ENCODE measurements at places on chromosomes 11 and 22.

DNA sequence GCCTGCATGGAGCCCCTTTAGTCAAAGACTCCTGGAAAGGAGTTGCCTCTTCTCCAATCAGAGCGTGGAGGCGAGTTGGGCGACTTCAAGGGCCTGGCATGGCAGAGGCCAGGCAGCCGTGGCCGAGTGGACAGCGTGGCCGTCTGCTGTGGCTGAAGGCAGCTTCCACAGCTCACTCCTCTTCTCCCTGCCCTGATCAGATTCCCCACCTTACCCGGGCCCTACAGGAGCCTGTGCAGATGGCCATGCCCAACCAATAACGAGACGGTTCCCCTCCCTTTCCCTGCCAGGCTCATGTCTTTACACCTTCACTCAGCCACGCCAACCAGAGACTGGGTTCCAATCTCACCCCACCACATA is 20.0 kb upstream of the SLC22A12 start:
- no peak overlapping the region for H3K27ac ChIP-seq
- no peak overlapping the region for H3K4me3 ChIP-seq
- peaks cover 10% of the 10 kb centered on the region for H3K27me3 ChIP-seq
- DNase-seq, result no peak

DNA sequence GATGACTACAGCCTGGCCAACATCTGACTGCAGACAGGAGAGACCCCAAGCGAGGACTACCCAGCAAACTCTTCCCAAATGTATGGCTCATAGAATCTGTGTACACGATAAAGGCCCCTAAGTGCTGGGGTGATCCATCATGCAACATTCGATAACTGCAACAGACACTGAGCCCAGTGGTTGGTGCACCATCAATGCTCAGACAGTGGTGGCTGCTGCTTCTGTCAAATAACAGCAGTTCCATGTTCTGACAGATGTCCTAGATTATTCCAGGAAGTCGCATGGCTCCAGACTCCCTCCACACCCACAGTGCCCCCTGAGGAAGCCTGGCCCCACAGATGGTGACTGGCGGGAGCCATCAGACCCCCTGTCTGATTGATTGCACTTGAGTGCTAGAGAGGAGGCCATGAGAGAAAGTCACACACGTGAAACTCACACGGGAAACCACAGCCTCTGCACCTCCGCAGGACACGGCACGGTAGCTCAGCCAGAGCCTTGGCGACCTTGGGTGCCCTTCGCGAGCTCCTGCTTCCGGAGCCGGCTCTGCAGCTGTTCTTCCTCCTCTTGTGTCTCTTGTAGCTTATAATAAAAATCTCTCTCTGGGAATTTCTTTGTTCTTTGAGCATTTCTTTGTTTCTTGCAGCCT is 1155.9 kb downstream of the TBC1D22A start:
- no peak overlapping the region for H3K27ac ChIP-seq
- peak; percentile 10 for DNase-seq
- H3K36me3 ChIP-seq, result no peaks in the 10 kb centered on the region

DNA sequence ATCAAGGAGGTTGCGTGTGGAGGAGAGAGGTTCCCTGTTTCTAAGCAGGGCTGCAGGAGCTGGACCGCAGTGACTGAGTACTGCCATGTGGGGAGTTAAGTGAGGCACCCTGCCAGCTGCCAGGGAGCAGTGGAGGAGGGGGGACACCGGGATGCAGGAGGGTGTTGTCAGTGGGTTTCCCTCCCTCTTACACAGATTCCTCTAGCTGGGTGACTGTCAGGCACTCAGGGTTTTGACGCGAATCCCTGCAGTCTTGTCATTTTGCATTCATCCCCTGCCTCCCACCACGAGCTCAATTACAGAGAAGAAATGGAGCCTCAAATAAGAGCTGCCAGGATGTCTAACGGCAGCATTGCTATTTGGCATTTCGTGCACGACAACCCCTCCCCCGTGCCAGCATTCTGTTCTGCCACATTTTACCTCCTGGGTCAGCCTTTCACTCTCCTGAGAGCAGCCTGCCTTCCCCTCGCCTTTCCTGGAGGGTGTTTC is 119.8 kb upstream of the SORL1-AS1 start:
- no peak overlapping the region for H3K4me3 ChIP-seq
- peaks cover 4% of the 10 kb centered on the region for H3K4me1 ChIP-seq
- DNase-seq, result no peak

DNA sequence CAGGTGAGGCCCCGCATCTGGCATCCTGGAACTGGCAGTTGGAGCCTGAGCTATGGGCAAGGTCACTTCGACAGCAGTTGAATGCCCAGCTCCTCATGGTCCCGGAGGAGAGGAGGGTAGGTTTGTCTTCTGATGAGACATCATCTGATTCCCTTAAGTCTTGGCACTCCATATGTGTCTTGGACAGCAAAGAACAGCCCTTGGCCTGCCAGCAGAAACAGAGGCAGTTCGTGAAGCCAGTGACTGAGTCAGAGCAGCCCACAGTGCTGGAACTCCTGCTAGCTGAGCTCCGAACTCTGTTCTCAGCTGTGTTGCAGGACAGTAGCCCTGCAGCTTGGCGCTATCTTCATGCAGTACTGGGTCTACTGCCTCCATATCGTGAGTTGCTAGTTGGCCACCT is 1.0 kb downstream of the DNHD1 start:
- H3K27me3 ChIP-seq, result no peaks in the 10 kb centered on the region
- H3K4me3 ChIP-seq, result no peak overlapping the region
- H3K36me3 ChIP-seq, result peaks cover 50% of the 10 kb centered on the region
- H3K27ac ChIP-seq, result no peak overlapping the region
- no peak for DNase-seq
- H3K4me1 ChIP-seq, result peaks cover 3% of the 10 kb centered on the region

DNA sequence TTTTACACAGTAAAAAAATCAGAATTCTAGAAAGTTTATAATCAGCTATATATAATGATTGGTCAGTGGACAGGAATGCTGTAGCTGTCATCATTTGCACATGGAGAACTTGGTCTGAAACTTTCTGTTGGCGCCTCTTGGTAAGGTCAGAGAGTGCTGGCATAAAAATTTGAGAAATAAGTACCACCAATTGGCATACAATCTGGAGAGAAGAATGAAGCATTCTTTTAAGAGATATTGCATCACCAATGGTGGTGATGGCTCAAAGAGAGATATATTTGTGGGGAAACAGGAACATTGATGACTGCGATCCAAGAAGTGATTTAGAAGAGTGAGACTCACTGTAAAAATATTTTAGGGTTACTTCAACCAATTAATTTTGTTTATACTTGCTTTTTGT is 19.8 kb upstream of the OOSP1 start:
- H3K4me1 ChIP-seq, result peaks cover 2% of the 10 kb centered on the region
- H3K4me3 ChIP-seq, result no peak overlapping the region
- H3K36me3 ChIP-seq, result no peaks in the 10 kb centered on the region

DNA sequence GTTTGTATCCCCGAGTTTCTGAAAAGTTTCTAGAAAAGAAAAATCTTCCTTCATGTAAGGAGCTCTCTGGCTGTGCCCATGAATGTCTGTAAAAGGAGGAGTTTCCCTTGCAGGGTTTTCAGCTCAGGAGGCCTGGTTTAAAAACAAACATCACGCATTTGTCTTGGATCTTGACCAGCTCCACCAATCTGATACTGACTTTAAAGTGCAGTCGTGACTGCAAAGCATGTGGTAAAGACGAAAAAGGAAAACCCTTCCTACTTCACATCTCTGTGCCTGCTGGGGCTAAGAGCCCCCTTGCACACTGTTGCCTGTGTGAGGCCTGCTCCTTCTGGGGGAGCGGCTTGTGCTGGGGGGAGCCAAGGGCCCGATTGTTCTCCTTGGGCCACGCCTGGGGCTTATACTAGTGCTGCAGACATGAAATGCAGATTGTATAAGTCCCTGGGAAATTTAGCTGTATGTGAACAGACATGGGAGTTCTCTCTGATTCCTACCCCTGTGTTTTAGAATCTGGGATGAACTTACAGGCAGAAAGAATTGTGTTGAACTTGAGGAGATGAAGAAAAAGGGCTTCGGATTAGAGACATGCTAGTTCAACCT is 62.1 kb downstream of the ADAMTS15 start:
- no peak overlapping the region for H3K27ac ChIP-seq
- H3K4me3 ChIP-seq, result no peak overlapping the region
- DNase-seq, result no peak
- H3K4me1 ChIP-seq, result no peaks in the 10 kb centered on the region
- peaks cover under 1% of the 10 kb centered on the region for H3K27me3 ChIP-seq
- H3K36me3 ChIP-seq, result no peaks in the 10 kb centered on the region

- peak overlapping the region; percentile 66 for H3K4me3 ChIP-seq
- no peaks in the 10 kb centered on the region for H3K27me3 ChIP-seq
- no peak overlapping the region for H3K27ac ChIP-seq
- H3K4me1 ChIP-seq, result peaks cover 13% of the 10 kb centered on the region
- no peak for DNase-seq
These were observed 2.2 kb upstream of the TOP3B start for GRCh38 chr22:21984793-21985192.

DNA sequence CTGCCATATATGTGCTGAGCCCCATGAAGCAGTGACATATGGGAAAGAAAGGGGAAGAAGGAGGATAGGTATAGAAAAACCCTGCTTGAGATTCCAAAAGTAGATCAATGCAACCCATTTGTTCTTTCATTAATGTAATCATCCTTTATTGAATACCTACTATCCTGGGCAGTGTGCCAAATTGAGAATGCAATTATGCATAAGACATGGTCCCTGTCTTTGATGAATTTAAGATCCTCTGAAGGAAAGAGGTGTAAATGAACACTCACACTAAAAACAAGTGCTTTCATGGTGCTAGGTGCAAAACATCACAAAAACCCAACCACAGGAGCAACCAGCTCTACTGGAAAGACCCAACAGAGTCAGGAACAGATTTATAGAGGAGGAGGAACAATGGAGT is 29.7 kb downstream of the FLI1 start:
- DNase-seq, result no peak
- no peaks in the 10 kb centered on the region for H3K27me3 ChIP-seq
- peaks cover 88% of the 10 kb centered on the region for H3K4me1 ChIP-seq
- peaks cover 29% of the 10 kb centered on the region for H3K36me3 ChIP-seq
- no peak overlapping the region for H3K27ac ChIP-seq

Data from activated T-helper 2 cell treated with anti-CD3 and anti-CD28 coated beads, Interferon-gamma antibody, Interleukin-2, Interleukin-4, amounts not matched to agents 10 μg/mL and 5 μg/mL and 100 μg/mL, durations not matched to agents 14 hours and 24 hours and 36 hours (primary cell).